ENCODE measurements at places on chromosomes 7 and 10.

- DNase-seq, result no peak
Measured at GRCh38 chr10:119001717-119002500, 27.6 kb upstream of the NANOS1 start.

GRCh38 chr10:67306588-67307205 is 380.9 kb downstream of the LRRTM3 start:
- DNase-seq, result no peak

DNA sequence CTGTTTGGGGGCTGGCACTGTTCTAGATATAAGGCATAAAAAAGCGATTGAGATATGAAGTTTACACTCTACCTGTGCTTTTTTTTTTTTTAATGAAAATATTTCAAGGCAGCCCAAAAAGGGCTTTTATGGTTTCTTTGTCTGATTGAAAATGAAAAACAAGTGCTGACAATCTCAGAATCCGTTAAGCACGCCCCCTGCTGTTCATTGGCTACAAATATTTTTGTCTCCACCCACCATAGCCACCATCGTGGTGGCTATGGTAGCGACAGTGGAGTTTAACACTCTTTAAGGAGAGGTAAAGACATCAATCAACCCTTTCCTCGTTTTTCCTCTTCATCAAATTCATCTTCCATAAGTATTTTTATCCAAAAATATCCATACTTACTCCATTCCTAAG is 94.2 kb downstream of the CD36 start:
- no peak for DNase-seq

DNA sequence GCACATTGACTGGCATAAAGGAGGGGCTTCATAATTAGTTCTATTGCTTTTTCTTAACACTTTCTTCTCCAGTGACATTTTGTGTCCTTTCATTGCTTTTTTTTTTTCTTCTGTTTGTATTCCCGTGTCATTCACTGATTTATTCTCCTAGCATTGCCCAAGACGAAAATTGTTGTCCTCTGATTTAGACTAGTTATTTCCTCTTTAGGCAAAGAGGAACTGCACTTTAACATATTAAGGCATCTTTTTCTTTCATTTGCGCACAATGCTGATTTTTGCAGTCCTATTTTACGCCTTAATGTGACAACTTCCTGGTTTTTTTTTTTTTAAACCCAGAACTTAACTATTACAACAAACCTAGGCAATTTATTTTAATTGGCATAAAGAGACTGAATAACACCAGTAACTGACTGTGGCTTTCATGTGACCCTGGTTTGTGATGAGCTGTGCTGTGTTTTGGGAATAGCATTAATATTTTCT is 39.7 kb downstream of the ARID5B start:
- DNase-seq, result no peak

DNA sequence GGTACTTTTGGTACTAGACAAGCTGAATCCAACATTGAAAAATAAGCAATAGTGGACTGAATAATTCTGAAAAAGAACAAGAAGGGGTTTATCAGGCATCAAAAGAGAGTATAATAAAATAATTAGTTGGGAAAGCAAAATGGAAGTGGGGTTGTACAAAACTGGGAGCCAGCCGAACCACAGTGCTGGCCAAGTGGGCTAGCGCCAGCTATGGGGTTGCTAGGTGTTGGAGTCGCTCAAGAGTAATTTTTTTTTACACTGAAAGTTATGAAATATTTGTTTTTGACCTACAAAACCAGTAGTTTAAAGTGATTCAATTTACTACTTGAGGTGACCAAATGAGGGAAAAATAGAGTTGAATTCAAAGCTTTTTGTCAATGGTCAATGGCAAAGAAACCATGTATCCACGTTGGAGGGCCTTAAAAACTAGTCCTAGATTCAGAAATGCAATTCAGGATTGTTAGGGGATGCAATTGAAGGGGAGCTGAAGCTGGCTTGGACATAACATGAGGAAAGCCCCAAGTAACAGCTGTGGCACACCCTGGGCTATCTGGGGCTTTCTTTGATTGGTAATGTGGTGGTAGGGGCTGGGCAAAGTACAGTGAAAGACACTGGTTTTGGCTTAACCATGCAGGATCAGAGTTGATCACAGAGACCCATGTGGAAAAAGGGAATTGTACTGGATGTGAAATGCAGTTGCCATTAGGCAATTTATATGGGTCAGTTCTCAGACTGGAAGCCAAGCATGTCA is 28.3 kb upstream of the MSMB start:
- DNase-seq, result no peak

DNA sequence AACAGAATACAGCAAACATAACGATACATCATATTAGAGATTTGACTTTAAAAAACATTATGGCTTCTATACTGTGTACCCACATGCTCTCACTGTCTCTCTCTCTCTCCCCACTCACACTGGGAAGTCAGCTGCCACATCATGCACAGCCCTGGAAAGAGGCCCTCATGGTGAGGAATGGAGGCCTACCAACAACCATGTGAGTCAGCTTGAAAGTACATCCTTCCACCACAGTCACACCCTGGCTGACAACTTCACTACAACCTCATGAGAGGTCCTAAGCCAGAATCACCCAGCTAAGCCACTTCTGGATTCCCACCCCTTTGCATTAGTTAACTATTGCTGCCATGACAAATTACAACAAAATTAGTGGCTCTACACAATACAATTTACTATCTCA is 23.3 kb upstream of the GPR22 start:
- DNase-seq, result no peak

GRCh38 chr7:39069031-39069430 is 91.3 kb downstream of the POU6F2 start:
- no peak for DNase-seq

DNA sequence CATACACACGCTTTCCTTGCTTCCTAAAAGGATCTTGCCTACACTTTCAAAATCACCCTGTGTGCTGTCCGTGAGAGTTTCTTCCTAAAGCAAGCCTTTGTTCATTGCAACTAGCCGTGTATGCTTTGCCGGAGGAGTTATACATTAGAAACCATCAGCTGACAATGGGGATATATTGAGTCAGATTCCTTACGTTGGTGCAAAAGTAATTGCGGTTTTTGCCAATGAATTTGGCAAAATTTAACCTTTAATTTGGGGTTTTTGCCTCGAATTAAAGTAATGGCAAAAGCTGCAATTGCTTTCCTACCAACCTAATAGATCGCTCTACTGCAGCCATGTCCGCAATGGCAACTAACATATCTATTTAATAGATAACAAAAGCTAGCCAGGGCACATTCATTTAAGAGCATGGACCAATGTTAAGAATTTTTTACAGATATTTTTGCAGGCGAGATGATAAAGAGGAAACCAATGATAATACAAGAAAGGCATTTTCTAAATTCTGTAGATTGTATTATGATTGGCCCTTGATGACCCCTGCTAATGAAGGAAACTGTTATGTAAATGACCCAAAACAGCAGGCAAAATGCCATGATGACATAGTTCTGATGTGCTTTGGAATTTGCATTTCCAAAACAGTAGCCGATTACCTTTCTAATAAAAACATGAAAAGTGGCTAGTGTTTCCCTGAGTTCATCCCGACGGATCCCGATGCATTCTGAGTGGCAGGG is 184.8 kb upstream of the NRP1 start:
- no peak for DNase-seq

GRCh38 chr7:11592699-11593098 is 239.3 kb downstream of the THSD7A start:
- no peak for DNase-seq

- DNase-seq, result no peak
Measured at GRCh38 chr7:133794479-133794878, 332.7 kb upstream of the LRGUK start.

GRCh38 chr7:71974611-71975010 is 437.5 kb downstream of the CALN1 start:
- DNase-seq, result no peak

DNA sequence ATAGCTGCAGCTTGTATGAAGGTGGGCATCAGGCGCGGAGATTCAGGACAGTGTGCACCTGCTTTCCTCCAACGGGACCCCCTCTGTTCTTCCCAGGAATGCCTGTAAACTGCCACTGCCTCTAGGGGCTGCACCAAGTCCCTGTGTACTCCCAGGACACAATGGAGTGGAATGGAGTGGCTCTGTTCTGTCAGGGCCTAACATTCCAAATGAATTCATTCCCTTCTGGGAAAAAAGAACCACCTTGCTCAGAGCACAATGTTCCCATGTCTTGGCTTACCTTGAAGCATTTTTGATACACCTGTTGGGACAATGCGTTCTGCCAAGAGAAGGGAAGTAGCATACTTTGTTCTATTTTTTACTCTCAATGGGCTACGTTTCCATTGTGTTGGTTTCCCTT is 339.4 kb downstream of the FRMD4A start:
- DNase-seq, result no peak

GRCh38 chr7:17844514-17845196 is 95.6 kb downstream of the SNX13 start:
- DNase-seq, result no peak

DNA sequence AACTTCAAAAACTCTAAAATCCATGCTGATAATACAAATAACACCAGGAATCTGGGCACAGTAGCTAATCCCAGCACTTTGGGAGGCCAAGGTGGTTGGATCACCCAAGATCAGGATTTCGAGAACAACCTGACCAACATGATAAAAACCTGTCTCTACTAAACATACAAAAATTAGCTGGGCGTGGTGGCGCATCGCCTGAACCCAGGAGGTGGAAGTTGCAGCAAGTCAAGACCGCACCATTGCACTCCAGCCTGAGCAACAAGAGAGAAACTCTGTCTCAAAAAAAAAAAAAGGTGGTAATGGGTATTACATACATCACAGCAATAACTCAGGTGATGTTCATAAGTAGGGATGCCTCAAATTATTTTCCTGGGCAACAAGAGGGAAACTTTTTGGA is 315.0 kb upstream of the MEOX2 start:
- no peak for DNase-seq

DNA sequence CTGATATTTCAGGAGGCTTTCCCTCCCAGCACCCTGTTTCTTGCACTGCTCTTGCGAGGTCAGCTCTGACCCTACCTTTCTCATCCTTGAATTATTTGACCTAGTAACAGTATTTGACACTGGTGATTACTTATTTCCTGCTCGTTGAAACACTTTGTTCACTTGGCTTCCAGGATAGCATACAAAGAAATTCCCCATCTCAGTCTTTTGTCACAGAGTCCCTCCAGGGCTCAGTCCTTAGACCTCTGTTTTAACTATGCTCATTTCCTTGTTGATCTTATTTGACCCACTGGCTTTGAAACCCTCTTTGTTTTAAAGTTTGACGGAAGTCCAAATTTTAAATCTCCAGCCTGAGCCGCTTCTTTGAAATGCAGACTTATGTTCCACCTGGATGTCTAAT is 29.9 kb downstream of the BMPR1A start:
- no peak for DNase-seq

GRCh38 chr10:5563321-5563961 is 38.7 kb downstream of the CALML3 start:
- DNase-seq, result no peak

DNA sequence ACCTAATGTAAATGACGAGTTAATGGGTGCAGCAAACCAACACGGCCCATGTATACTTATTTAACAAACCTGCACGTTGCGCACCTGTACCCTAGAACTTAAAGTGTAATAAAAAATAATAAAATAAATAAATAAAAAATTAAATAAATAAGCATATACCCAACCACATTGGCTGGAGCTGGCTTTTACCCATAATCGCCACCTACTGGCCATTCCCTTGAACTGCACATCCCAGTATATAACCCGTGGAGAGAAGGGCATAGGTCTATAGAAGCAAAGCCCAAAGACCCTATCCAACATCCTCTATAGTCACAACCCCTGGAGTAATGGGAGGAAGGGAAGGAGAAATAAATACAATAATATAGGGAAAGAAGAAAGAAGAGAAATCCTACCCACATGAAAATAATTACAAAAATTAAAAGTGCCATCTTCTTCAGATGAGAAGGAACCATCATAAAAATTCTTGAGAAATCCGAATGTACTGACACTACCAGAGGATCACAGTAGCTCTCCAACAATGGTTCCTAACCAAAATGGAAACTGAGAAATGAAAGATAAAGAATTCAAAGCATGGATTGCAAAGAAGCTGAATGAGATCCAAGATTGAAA is 65.6 kb downstream of the TWIST1 start:
- no peak for DNase-seq

DNA sequence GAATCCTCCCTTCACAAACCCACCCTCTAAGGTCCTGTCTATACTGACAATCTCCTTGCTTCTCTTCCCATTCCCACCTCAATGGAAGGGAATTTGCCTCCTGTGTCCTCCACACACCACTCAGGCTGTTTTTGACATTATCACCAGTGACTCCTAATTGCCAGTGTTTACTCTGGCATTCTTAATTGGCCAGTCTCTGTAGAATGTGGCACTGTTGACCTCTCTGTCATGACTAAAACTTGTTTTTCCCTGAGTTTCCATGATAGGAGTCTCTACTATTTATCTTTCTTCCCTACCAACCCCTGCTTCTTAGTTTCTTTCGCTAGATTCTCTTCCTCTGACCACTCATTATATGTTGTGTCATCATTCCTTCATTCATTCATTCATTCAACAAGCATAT is 12.1 kb downstream of the SLC16A12 start:
- DNase-seq, result no peak
